ENCODE measurements at places on chromosomes 11 and 22.

- no peak for DNase-seq
Observed at GRCh38 chr11:123135863-123136446, 59.1 kb downstream of the CLMP start.

GRCh38 chr22:20509344-20510047 lies 2.1 kb downstream of the MED15 start:
- DNase-seq: no peak

DNA sequence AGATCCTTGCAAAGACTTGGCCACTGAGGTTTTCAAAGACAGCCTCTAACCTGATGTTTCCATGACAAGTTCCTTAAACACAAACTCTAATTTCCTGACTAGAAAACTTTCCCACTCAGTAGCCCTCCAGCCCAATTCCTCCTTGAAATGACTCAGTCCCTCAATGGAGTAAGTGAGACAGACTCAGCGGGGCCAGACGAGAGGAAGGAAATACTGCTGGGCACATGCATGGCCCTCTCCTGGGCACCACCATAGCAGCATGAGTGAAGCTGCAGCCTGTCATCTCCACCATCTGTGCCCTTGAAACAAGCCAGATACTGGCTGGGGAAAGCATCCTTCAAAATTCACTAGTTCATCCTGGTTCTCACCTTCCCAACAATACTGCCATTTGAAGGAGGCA lies 76.2 kb upstream of the GDPD4 start:
- DNase-seq: no peak

- DNase-seq: no peak
Observed at GRCh38 chr11:19398772-19399527, 158.2 kb upstream of the E2F8 start.

DNA sequence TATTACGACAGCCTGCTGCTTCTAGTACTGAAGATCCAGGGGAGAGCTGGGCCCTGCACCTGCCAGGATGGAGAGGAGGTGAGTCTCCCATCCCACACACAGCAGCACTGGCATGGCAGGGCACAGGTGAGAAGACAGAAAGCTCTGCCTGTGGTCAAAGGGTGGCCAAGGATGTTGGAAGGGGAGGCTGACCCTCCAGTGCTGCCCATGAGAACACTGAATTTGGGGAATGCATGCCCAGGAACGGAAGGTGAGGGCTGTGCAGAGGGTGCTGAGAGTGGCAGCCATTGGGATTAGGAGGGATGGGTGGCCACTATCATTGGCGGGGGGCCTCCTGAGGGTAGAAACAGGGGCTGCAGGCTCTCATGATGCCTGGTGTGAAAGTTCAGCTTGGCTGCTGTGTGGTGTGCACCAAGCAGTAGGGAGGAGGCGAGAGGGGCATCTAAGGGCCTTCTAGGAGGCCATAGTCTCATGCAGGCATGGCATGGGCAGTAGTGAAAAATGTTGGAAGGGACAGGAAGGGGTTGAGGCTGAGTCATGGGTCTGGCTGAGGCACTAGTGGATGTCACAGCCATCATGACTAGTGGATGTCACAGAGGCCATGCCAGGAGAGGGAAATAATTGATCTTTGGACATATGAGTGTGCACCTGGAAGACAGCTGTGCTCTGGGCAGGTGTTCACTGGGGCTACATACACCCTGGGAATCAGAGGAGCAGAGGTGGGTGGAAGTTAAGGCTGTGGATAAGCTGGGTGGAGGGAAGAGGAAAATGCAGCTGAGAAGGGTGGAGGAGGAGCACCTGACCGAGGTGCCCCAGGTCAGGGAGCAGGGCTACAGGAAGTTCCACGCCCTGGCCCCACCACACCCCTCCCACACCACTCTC lies 2.5 kb upstream of the LRRC74B start:
- DNase-seq: no peak

DNA sequence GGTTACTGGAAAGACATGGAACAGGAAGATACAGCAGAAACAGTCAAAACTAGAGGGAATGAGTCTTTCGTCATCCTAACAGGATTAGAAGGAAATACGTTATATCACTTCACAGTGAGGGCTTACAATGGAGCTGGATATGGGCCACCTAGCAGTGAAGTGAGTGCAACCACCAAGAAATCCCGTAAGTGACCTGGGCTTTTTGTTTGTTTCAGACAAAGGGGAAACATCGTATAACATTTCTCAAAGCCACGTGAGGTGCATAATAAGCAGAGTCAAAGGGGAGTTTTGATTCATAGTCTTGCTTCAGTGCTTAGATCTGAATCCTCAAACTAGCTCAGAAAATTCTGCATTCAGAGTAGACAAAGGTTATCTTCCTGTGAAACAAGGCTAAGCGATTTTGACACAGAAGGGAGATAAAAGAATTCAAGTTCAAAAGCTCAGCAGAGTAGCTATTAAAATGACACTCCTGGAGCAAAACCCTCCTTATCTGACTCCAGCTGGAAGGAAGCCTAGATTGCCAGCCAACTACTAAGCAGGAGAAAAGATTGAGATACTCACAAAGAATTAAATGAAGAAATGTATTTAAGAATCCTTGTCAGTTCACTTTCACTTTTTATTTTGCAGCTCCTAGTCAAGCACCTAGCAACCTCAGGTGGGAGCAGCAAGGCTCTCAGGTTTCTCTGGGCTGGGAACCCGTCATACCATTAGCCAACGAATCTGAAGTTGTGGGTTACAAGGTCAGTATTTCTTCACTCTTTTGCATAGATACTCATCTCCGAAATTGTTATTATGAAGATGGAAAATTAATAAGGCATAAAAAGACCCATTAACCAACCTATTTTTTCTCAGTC lies 346.4 kb upstream of the ARHGAP42 start:
- DNase-seq: peak; percentile 5

DNA sequence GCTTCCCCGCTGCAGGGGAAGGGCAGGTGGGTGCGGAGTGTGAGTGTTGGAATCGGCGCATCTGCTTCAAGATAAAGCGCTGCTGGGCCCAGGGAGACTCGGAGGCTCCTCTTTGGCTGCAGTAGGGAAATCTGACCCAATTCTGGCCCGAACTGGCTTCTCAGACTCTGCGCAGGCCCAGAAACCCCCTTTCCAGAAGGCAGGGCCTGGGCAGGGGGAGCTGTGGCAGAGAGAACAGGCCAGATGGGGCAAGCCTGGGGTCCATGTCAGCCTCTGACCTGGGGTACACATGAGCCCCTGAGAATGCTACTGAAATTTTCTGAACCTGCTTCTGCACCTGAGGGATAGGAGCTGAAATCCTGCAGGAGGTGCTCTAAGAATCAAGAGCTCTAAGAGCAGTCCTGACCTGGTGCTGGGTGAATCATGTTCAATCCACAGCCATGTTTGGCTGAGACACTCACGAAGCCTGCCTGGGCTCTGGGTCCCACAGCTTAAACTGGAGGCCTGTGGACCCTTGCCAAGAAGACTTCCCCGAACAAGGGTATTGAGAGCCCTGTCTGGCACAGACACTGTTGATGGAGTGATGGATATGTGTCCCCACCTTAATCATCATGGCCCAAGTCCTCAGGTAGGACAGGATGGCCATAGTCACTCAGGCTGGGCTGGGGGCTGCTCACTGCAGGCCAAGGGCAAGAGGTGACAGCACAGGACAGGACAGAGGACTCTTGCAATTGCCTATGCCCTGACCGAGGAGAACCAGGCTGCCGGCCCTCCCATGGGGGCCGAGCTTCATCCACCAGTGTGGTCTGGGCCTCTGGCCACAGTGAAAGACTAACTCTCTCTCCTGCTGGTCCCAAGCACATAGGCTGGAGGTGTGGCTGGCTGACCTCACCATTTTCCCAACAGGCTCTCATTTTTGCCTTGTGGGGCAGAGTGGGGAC lies 6.9 kb downstream of the RAB3IL1 start:
- no peak for DNase-seq

GRCh38 chr11:97570636-97571035 lies 1180.8 kb downstream of the JRKL start:
- no peak for DNase-seq
